ENCODE measurements at places on chromosomes 1 and 21.

- no peaks in the 10 kb centered on the region for H3K36me3 ChIP-seq
- H3K4me1 ChIP-seq = no peaks in the 10 kb centered on the region
- peaks cover 6% of the 10 kb centered on the region for H3K27me3 ChIP-seq
- DNase-seq = no peak
- H3K27ac ChIP-seq = no peak overlapping the region
- no peak overlapping the region for H3K4me3 ChIP-seq
These were observed 197.6 kb upstream of the FOXD3 start for GRCh38 chr1:63124666-63125191.

GRCh38 chr1:57276918-57277317 is 146.9 kb downstream of the DAB1 start:
- H3K27me3 ChIP-seq = no peaks in the 10 kb centered on the region
- no peak overlapping the region for H3K27ac ChIP-seq
- H3K4me1 ChIP-seq = no peaks in the 10 kb centered on the region
- no peaks in the 10 kb centered on the region for H3K36me3 ChIP-seq
- H3K4me3 ChIP-seq = no peak overlapping the region

- no peaks in the 10 kb centered on the region for H3K27me3 ChIP-seq
- peak overlapping the region; percentile 85 for H3K27ac ChIP-seq
- no peak for DNase-seq
- H3K4me3 ChIP-seq = no peak overlapping the region
These were observed 199.3 kb downstream of the TOMM20 start for GRCh38 chr1:234929369-234929768.

GRCh38 chr1:28853093-28853742 is 41.2 kb downstream of the OPRD1 start:
- H3K4me3 ChIP-seq = no peak overlapping the region
- H3K4me1 ChIP-seq = no peaks in the 10 kb centered on the region
- H3K36me3 ChIP-seq = no peaks in the 10 kb centered on the region
- no peak overlapping the region for H3K27ac ChIP-seq
- no peaks in the 10 kb centered on the region for H3K27me3 ChIP-seq

DNA sequence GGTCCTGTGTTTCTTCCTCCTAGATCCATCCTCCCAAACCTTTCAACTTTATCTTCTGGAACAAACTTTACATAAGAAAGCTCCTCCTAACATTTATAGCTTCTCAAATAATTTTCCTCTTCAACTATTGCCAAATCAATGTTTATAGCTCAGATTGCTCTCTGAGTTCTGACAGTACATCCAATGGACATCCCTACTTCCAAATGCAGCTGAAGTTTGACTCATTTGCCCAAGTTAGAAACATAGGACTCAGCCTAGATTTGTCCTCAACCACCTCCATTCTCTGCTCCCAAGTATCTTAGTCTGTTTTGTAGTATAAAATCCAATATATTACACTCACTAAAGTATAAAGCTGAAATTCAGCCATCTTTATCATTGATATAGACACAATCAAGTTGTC is 62.6 kb downstream of the ALG14 start:
- no peaks in the 10 kb centered on the region for H3K27me3 ChIP-seq
- no peak for DNase-seq
- H3K27ac ChIP-seq = no peak overlapping the region
- no peaks in the 10 kb centered on the region for H3K36me3 ChIP-seq
- no peaks in the 10 kb centered on the region for H3K4me1 ChIP-seq

DNA sequence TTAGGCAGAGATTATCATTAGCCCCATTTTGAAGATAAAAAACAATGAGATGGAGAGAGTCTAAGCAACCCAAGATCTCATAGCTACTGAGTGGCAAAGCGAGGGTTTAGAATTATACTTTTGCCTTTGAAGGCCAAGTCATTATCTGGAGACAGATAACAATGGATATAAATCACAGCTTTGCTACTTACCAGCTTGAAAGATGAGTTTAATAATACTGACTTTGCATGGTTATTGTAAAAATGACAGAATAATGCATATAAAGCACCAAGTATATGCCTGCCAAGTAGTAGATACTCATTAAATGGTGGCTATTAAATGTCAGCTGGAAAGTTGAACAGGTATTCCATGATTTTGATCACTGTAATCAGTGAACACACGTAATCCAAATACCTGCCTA is 241.6 kb upstream of the SGIP1 start:
- no peak overlapping the region for H3K4me3 ChIP-seq
- no peak overlapping the region for H3K27ac ChIP-seq
- no peaks in the 10 kb centered on the region for H3K27me3 ChIP-seq
- no peaks in the 10 kb centered on the region for H3K4me1 ChIP-seq

- DNase-seq = no peak
- no peaks in the 10 kb centered on the region for H3K4me1 ChIP-seq
- no peak overlapping the region for H3K4me3 ChIP-seq
- H3K27ac ChIP-seq = no peak overlapping the region
- no peaks in the 10 kb centered on the region for H3K27me3 ChIP-seq
These were observed 36.4 kb downstream of the ETS2 start for GRCh38 chr21:38842079-38842478.

DNA sequence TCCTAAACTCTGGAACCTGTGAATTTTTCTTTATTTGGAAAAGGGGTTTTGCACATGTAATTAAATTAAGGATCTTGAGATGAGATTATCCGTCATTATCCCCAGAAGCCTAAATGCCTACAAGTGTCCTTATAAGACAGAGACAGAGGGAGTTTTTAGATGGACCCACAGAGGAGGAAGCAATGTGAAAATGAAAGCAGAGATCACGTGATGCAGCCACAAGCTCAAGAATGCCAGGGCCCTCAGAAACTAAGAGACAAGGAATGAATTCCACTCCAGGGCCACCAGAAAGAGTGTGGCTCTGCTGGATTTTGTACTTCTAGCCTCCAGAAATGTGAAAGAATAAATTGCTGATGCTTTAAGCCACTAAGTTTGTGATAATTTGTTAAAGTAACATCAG is 183.6 kb upstream of the UBE2U start:
- no peaks in the 10 kb centered on the region for H3K4me1 ChIP-seq
- H3K4me3 ChIP-seq = no peak overlapping the region
- H3K27me3 ChIP-seq = no peaks in the 10 kb centered on the region
- H3K27ac ChIP-seq = no peak overlapping the region
- no peak for DNase-seq

DNA sequence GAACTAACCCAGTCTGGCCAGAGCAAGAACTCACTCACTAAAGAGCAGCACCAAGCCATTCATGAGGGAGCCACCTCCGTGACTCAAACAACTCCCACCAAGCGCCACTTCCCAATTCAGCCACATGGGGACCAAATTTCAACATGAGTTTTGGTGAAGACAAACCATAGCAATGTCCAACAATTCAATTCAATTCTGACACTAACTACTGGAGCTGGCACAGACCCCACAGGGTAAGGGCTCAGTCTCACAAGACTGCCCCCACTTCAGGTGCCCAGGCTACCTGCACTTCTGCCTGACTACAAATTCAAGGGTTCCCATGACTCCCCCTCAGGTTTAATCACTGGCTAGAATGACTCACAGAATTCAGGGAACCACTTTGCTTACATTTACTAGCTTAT is 48.8 kb upstream of the RAP1A start:
- no peaks in the 10 kb centered on the region for H3K27me3 ChIP-seq
- no peak for DNase-seq
- H3K4me1 ChIP-seq = no peaks in the 10 kb centered on the region
- H3K4me3 ChIP-seq = no peak overlapping the region

GRCh38 chr1:63951059-63951946 is 177.5 kb downstream of the ROR1 start:
- H3K4me1 ChIP-seq = peaks cover 3% of the 10 kb centered on the region
- no peak for DNase-seq

DNA sequence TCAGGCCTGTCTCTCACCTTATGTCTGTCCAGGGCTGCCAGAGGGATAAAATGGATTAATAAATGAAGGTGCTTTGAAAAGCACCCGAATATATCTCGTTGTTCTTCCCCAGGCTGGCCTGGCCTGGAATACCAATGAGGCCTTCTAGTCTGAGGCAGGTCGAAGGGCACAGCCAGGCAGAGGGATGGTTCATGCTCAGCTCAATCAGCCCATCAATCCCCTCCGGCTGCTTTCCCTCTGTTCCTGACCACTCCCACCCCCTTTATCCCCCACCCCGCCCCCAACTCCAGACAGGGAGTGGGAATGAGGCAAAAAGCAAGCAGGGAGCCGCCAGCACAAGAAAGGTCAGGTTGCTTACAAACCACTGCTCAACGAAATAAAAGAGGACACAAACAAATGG is 40.0 kb upstream of the PRELP start:
- no peak for DNase-seq
- no peaks in the 10 kb centered on the region for H3K36me3 ChIP-seq
- no peak overlapping the region for H3K4me3 ChIP-seq
- H3K4me1 ChIP-seq = no peaks in the 10 kb centered on the region
- no peak overlapping the region for H3K27ac ChIP-seq
- H3K27me3 ChIP-seq = peaks cover 16% of the 10 kb centered on the region

GRCh38 chr1:100893718-100894117 is 924 bp downstream of the EXTL2 start:
- DNase-seq = no peak
- no peaks in the 10 kb centered on the region for H3K27me3 ChIP-seq
- peaks cover 4% of the 10 kb centered on the region for H3K4me1 ChIP-seq
- H3K27ac ChIP-seq = peak overlapping the region; percentile 94

DNA sequence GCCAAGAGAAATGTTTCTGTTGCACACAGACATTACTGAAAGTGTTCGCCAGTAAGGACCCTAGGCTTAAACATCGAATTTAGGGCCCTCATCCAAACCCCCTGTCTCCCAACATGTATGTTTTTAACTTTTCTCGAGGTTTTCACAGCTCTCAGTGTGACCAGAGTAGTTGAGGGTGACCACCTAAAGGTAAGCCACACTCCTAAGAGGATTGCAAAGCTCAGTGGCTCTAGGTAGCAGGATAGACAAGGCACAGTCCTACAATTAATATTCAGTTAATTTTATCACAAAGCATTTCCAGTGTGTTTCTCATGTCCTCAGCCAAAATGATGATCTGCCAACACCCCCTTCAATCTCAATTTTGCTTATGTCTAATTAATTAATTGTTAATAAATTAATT is 695 bp upstream of the ALG14 start:
- H3K4me1 ChIP-seq = no peaks in the 10 kb centered on the region
- H3K36me3 ChIP-seq = no peaks in the 10 kb centered on the region
- no peak for DNase-seq
- H3K4me3 ChIP-seq = peak overlapping the region; percentile 65
- H3K27me3 ChIP-seq = no peaks in the 10 kb centered on the region

DNA sequence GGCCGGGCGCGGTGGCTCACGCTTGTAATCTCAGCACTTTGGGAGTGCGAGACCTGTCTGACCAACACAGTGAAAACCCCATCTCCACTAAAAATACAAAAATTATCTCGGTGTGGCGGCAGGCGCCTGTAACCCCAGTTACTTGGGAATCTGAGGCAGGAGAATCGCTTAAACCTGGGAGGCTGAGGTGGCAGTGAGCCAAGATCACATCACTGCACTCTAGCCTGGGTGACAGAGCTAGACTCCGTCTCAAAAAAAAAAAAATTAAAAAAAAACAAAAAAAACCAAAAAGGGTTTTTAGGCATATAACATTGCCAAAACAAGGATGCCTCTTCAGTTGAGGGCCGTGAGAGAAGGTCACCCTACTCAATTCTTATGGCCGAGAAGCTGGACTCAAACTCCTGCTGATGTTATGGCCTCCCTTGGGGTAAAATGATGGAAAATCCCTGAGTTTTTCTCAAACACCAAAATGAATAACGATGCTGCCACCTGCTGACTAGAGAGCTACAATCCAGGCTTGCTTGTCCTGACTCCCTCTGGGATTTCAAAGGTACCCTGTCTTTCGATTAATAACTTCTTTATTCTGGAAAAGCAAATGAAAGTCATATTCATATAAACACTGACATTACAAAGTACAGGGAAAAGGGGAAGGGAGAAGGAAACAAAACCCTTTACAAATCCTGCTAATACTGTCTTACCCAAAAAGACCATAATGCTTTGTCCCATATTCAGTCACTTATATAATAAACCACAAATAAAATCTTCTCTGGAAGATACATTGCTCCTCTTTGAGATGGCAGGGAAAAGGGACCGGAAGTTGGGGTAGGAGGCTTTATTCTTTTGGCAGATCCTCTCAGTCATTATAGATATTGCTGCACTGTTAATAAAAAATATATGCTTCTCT is 10.7 kb downstream of the RAB42 start:
- no peaks in the 10 kb centered on the region for H3K36me3 ChIP-seq
- peaks cover 8% of the 10 kb centered on the region for H3K4me1 ChIP-seq
- H3K27me3 ChIP-seq = no peaks in the 10 kb centered on the region
- H3K4me3 ChIP-seq = no peak overlapping the region
- H3K27ac ChIP-seq = no peak overlapping the region

DNA sequence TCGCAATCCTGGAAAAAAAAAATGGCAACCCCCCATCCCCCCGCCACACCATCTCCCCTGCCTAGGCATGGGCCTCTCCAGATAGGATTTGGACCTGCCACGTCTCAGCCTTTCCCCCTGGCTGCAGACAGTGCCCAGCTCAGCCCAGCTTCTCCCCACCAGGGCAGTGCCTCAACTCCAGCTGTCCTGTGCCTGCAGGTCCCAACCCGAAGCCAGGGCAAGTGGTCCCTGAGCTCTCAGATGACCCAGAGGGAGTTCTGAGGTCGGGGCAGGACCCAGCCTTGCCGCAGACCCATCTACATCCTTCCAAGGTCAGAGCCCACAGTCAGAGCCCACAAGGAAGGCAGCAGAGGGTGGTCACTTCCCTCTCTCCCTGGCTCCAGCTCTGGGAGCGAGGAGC is 86.7 kb upstream of the POU3F1 start:
- no peak overlapping the region for H3K4me3 ChIP-seq
- H3K36me3 ChIP-seq = no peaks in the 10 kb centered on the region
- DNase-seq = no peak
- H3K4me1 ChIP-seq = peaks cover 4% of the 10 kb centered on the region
- no peaks in the 10 kb centered on the region for H3K27me3 ChIP-seq
- H3K27ac ChIP-seq = no peak overlapping the region

DNA sequence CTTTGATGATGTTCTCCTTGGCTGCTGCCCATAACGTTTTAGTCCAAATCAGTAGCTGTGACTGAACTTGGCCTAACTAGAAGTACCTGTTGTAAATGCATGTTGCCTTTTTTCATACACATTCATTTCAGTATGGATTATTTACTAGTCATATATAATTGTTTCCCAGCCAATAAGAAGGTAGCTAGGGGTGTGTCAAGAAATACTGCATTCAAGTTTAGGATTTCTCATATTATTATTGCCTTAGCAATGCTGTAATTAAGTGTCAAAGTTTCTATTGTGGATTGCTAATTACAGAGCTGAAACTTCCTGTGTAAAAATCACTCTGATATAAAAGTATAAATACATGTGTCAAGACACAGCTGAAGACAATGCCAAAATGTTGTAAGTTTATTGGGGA is at the start of gene CLDN17:
Gene CLDN17, minus strand, starts transcription at position 101 of the 400 bp plus-strand sequence. CDS start 188 bp downstream, outside the sequence.
- DNase-seq = no peak
- H3K27me3 ChIP-seq = no peaks in the 10 kb centered on the region
- H3K4me3 ChIP-seq = no peak within 1 kb of the TSS
- no peaks in the 10 kb centered on the region for H3K36me3 ChIP-seq
- no peak within 1 kb of the TSS for H3K27ac ChIP-seq

- H3K4me1 ChIP-seq = no peaks in the 10 kb centered on the region
- no peak for DNase-seq
- no peaks in the 10 kb centered on the region for H3K36me3 ChIP-seq
- H3K27ac ChIP-seq = no peak overlapping the region
- H3K27me3 ChIP-seq = no peaks in the 10 kb centered on the region
These were observed 14.2 kb upstream of the RUNX3 start for GRCh38 chr1:24944318-24944717.
